ENCODE measurements at places on chromosomes 11 and 22.

DNA sequence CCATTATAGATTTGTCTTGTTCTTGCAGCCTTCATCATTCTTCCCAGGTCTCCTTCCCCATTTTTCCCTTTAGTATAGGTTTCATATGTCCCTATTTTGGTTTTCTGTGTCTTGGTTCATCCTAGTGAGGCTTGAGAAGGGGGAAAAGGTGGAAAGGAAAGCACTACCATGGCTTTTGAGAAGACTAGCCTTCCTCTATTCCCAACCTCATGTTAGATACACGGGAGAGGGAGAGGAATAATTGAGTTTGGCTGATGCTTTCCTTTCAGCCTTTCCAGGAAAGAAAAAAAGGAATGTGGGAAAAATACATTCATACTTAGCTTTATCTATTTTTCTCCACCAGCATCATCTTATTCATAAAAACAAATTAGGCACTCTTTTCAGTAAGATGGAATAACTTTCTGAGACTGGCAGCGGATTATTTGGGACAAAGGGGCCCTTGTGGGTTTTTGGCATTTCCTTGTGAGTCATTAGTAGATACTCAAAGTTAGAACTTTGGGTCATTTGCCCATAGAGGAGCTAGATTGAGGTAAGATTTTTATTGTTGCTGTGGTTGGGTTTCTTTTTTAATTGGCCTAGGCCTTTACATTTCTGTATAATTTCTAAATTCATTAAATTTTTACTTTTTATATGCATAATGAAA lies 23.8 kb downstream of the CAPRIN1 start:
- DNase-seq, result peak; percentile 51

DNA sequence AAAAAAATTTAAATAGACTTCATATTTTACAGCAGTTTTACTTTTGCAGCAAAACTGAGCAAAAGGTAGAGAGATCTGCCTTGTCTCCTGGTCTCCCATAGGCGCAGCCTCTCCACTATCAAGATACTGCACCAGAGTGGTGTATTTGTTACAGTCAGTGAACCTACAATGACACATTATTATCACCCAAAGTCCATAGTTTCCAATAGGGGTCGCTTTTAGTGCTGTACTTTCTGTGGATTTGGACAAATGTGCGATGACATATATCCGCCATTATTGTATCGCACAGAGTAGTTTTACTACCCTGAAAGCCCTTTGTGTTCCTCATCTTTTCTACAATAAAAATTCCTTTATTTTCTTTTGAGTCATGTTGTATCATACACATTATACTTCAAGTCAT lies 153.2 kb upstream of the CCDC179 start:
- DNase-seq, result no peak

GRCh38 chr11:45997599-45997998 lies 75.1 kb downstream of the LARGE2 start:
- no peak for DNase-seq

- no peak for DNase-seq
Measured at GRCh38 chr22:47598864-47599263, 836.4 kb downstream of the TBC1D22A start.

DNA sequence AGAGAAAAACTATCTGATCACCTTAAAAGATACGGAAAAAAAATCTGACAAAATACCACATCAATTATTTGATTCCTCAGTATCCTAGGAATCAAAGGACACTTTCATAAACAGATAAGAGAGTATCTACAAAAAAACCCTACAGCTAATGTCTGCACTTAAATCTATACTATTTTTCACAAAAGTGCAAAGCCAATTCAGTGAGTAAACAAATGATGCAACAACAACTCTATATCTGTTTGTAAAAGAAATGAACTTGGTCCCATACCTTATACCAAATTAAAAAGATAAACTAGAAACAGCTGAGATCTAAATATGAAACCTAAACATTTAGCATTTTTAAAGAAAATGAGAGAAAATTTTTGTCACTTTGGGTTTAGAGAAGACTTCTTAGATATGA lies 263.8 kb downstream of the SWAP70 start:
- no peak for DNase-seq

GRCh38 chr22:30185549-30185948 lies 61.0 kb downstream of the LIF start:
- no peak for DNase-seq

- no peak for DNase-seq
Measured at GRCh38 chr11:119531056-119531455, 108.1 kb upstream of the THY1 start.

- DNase-seq, result no peak
Measured at GRCh38 chr11:77409046-77409445, 64.8 kb downstream of the PAK1 start.

- no peak for DNase-seq
Measured at GRCh38 chr11:66002648-66003225, 434 bp downstream of the BANF1 start.

GRCh38 chr11:11416917-11417316 lies 63.9 kb upstream of the CSNK2A3 start:
- DNase-seq, result peak; percentile 77

GRCh38 chr11:11427542-11427941 lies 74.5 kb upstream of the CSNK2A3 start:
- no peak for DNase-seq

DNA sequence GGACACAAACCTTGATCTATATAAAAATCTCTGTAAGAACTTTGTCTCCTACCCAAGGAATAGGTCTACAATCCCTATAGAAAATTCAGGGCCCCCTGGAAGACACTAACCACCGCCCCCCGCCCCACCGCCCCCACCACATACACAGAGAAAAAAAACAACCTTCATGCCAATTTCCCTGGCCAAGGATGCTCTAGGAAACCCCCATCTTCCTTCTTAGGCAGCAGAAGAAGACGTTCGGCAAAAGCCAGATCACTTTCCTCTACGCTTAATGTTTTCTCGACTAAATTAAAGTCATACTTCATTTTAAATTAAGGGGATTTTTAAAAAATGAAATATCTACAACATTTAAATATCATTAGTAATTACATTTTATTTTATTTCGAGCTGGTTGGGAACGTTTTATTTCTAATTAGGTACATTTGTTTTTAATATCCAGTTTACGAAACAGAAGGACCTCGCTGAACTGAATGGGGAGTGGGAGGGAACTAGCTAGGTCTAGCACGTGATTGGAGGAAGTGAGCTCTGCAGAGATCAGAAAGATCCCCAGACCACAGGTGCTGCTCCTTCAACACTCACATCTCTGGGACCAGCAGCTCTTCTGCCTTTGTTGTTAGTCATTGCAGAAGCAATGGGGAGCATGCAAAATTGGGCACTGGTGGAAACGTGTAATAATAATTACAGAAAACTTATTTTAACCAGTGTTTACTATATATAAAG lies 472.3 kb downstream of the MN1 start:
- no peak for DNase-seq

DNA sequence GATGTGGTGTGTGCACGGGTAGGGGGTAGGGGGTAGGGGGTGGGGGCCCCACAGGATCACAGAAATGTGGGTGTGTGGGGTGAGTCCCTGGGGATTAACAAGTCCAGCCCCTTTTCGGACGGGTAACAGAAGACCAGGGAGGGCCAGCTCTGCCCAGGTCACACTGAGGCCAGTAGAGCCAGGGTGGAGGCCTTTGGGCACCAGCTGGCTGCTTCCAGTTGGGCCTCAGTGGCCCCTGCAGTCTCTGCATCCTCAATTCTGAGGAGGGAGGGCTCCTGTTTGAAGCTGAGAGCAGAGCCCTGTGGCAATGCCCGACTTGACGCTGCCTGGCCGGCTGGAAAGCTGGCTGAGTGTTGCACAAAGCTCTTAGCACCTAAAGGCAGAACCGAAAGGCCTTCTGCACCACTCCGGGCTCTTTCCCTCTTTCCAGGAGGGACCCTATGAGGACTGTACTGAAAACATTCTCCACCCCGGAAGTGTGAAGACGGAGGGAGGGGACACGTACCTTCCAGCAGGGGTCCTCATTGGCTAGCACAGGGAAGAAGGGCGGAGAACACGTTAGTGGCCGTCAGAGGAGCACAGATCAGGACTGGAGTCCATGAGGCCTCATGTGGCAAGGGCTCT lies 120.4 kb downstream of the PHF21B start:
- no peak for DNase-seq

- no peak for DNase-seq
Measured at GRCh38 chr11:92224054-92224406, 588 bp upstream of the FAT3 start.

DNA sequence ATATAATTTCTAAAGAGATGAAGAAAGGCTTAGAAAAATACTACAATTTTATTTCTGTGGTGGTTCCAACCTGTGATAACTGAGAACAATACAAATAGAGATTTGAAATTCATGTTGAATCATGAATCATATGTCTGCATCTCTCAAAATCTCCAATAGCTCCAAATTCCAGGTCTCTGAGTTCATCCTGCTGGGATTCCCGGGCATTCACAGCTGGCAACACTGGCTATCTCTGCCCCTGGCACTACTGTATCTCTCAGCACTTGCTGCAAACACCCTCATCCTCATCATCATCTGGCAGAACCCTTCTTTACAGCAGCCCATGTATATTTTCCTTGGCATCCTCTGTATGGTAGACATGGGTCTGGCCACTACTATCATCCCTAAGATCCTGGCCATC lies at the start of gene OR56B1:
Gene OR56B1 (plus strand): TSS at position 53 of the 400 bp plus-strand sequence. CDS start 69 bp downstream, at position 122.
- DNase-seq, result peak; percentile 38

GRCh38 chr11:112863305-112863704 lies 97.9 kb upstream of the NCAM1 start:
- DNase-seq, result no peak

- DNase-seq, result no peak
Measured at GRCh38 chr11:27653990-27654758, 46.1 kb downstream of the BDNF start.

- no peak for DNase-seq
Measured at GRCh38 chr11:877565-877964, 33.0 kb downstream of the CHID1 start.

DNA sequence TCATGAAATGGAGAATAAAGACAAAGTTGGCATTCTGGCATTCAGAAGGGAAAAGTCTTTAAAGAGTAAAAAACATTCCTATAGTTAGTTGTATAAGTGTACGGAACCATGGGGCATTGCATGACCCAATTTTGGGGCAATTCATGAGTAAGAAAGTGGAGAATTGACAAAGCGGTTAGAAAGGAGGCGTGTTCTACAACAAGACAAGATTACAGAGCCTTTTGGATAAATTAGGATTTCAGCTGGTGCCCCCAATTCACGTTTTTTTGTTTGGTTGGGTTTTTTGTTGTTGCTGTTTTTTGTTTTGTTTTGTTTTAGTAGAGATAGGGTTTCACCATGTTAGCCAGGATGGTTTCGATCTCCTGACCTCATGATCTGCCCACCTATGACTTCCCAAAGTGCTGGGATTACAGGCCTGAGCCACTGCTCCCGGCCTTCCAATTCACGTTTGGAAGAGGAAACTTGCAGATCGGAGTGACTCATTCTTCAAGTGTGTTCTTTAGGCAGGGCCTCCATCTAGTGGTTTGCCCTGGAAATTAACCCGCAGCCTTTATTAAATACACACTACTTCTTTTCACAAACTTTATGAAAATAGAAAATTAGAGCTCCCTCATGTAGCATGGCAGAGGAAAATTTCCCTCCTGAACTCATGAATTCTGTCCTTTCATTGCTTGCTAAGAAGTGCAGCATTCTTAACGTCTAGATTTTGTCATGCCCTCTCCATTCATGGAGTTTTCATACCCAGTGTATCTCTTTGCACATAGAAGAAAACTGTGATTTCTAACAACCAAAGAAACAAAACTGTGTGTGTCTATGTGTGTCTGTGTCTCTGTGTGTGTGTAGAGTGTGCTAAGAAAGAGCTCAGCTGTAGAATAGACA lies 118.1 kb downstream of the BBOX1 start:
- DNase-seq, result peak; percentile 80

GRCh38 chr11:29627541-29627940 lies 389.3 kb downstream of the KCNA4 start:
- no peak for DNase-seq

DNA sequence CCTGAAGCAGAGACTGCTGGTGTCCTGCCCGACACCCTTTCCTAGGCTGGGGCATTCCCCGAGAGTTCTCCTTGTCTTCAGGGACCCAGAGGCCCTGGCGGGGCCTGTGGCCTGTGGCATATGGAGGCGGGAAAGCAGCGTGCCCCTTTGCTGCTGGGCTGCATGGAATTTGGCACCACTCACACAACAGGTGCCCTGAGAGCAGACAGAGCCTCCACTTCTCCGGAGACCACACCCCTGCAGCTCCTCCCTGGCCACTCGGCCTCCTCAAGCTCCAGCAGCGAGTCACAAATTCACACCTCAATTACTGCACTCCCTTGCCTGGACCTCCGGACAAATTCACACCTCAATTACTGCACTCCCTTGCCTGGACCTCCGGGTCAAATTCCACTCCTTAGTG lies 1375.2 kb downstream of the TBC1D22A start:
- DNase-seq, result no peak

DNA sequence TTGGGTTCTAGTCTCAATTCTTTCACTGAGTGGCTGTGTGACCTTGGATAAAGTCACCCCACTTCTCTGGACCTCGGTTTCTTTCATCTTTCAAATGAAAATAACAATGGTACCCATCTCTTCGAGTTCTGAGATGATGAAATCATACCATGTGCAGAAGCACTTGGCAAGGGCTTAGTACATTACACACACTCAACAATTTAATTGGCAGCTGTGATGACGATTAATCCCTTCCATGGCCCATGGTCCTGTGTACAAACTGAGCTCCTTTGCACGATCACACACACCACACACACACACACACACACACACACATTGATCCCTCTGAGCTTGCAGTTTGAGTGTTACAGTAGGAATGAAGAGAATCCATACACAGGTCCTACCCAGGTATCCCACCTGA lies 103.4 kb upstream of the ASPHD2 start:
- no peak for DNase-seq

DNA sequence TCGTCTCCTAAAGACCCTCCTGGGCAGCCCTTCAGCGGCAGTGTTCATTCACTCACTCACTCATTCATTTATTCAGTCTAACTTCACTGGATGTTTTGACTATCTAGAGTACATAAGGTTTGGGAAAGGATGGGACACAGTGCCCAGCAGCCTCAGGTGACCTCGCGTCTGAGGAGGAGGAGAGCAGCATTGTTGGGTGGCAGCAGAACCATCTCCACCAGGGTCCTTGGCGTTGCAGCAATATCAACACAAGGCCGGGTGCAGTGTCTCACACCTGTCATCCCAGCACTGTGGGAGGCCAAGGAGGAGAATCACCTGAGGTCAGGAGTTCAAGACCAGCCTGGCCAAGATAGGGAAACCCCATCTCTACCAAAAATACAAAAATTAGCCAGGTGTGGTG lies 408.0 kb downstream of the BRD1 start:
- no peak for DNase-seq

DNA sequence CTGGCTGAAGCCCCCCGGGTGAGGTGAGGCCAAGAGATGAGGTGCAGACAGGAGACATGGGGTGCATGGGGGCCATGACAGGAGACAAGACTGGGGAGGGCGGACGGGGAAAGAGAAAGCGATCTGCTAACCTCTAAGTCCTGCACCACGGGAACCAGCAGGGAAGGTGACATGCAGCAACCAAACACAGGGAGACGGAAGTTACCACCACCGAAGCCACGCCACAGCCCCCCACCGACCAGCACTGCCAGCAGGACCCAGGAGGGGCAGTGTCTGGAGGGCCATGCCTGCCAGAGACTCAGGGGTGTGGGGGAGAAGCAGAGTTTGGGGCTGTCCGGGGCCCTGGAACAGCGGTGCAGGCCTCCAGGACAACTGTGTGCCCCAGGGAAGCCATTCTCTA lies 14.1 kb upstream of the RASL10A start:
- no peak for DNase-seq

GRCh38 chr22:32218470-32218869 lies 13.6 kb upstream of the RFPL2 start:
- no peak for DNase-seq
